ENCODE measurements at places on chromosomes 11 and 22. TPM values are rescaled to one million over a fixed set of nuclear protein-coding genes. Genes with fewer than 3 reads are reported as not detected.

- DNase-seq, result no peak
Observed at GRCh38 chr11:67253872-67254624, 12.2 kb upstream of the GRK2 start.

DNA sequence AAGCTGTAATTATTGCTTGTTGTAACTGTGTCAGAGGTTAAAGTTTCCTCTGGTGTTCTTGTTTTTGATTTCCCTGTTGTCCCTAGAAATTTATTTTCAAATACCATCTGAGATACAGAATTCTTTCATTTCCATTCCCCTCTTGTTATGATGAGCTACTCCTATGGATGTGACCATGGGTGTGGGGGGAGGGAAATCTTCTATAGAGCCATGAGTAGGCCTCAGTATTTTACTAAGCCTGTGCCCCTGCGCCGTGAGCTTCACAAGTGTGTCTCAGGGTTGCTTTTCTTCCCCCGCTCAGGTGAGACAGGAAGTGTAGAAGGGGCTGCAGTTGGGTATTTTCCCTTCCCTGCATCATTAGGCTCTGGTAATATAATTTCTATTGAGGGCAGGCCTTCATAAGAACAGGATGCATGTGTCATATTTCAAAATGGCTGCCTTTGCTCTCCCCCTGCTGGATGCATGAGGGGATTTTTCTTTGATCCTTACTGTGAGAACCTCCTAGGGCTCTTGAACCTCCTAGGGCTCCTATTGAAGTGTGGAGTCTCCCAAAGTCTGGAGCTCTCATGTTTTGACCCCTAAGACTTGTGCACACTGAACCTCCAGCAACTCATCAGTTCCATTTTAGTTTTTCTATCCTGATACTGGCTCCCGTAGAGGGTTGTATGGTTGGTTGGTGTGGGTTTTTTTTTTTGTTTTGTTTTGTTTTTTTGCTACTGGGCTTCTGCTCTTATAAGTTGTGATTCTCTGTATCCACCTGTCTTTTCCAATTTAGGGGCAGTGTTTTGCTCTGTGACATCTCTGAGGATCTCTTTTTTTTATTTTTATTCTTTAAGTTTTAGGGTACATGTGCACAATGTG is 658.2 kb downstream of the NTM start:
- peak; percentile 17 for DNase-seq

DNA sequence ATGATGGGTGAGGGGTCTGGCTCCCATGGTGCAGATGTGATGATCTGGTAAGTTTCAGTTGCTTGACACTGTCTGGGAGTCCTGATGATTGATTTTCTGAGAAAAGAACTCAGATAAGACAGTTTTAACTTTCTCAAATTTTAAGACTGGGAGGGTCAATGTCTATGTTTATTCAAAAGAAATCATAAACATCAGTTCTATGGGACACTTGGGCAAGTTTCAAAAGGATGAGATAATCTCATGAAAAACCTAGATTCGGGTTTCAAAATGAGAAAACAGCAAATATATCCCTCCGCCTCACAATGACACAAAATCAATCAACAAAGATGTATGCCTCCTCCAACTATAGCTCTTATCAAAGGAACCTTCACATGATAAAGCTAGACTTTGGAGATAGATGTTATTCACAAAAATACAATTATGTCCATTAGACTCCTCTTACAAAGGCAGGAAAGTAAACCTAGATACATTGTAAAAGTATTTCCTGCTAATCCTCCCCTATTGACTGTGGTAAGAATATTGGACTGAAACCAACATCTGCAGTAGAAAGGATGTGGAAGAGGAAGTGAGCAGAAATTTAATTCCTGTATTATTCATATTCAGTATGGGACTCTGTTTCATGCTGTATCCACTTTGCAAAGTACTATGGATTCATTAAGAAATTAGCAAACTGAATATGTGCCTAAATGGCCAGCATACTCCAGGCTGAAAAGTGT is 21.6 kb downstream of the SVIP start:
- no peak for DNase-seq

The OR8G5 gene
- 0.83 TPM for total RNA-seq

The TYMP gene
- 79.2 TPM for total RNA-seq

Data from esophagus muscularis mucosa (tissue), 4 donors.